Hepatocyte (in vitro differentiated cells): ENCODE measurements at places on chromosomes 2 and 18. TPM values are rescaled to one million over a fixed set of nuclear protein-coding genes. Genes with fewer than 3 reads are reported as not detected.

Gene CDH19
- total RNA-seq: not detected in 2 replicates

DNA sequence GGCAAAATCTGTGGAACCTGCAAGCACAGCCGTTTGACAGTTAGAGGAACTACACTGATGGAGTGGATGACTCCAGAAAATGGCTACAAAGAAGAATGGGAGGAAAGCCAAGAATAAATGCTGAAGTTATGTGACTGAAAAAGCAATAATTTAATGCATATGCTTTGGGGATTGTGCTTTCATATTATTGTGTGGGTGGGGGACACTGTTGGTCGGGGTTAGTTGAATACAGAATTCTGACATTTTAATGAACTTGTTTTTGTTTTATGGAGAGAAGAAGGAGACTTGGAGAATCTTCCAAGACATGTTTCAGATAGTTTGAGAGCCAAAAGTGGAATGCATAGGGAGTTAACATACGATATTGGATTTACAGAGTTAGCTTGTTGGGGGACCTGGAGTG is 68.5 kb downstream of the NRP2 start:
- no peak for DNase-seq

Gene LYPD1
- total RNA-seq: 23.1 and 25.1 TPM in 2 replicates

DNA sequence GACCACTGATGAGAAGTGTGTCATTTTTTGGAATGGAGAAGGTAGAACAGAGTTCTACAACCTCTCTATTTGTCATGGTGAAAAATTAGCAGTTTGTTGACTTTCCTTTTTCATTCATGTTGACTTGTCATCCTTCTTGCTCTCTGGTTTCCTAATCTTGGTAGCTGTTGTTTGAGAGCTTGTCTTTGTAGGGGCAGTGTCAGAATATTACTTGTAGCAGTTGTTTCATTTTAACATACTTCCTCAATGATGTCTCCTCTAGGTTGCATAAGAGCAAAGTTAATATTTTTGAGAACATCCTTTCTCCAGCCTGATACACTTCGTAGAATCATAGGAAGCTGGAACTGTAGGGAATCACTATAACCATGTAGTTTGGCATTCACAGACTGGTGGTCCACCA is 368.2 kb upstream of the FANCL start:
- no peak for DNase-seq

GRCh38 chr2:182831101-182831500 is 35.3 kb downstream of the FRZB start:
- no peak for DNase-seq

DNA sequence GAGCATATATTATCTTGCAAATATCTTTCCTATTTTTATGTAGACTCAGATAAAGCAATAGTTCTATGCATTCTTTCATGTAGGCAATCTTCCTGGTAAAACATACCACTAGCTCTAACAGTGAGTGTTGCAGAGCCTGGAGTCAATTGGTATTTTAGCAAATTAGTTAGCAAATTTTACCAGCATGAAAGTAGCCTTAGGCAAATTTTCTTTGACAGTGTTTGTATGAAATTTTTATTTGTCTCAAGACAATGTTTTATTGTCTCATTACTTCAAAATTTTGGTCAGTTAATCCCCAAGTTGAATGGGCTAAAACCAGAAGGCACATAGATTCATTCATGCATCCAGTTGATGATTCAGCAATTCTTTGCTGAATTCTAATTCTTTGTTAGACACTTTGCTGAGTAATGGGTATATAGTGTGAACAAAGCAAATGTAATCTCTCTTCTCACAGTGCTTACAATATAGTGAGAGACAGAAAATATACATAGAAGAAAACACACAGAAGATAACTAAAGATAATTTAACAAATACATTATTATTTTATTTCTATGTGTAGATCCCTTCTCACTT is 27.1 kb downstream of the SLC38A11 start:
- DNase-seq: no peak
